Activated T-helper 17 cell treated with anti-CD3 and anti-CD28 coated beads, Interleukin-2, amount 50 U/mL, for 72 hours (primary cell): ENCODE measurements at places on chromosomes 2 and 18.

- H3K4me1 ChIP-seq, result no peaks in the 10 kb centered on the region
- no peak overlapping the region for H3K4me3 ChIP-seq
- no peak for ATAC-seq
Observed at GRCh38 chr2:71611781-71612527, 158.6 kb downstream of the DYSF start.

GRCh38 chr2:194465641-194466040, 1191.4 kb upstream of the SLC39A10 start:
- peak; percentile 42 for ATAC-seq
- H3K36me3 ChIP-seq, result no peaks in the 10 kb centered on the region
- no peak overlapping the region for H3K4me3 ChIP-seq
- no peaks in the 10 kb centered on the region for H3K27me3 ChIP-seq
- H3K4me1 ChIP-seq, result no peaks in the 10 kb centered on the region
- no peak overlapping the region for H3K27ac ChIP-seq

GRCh38 chr2:29014811-29015421, 33.8 kb downstream of the TOGARAM2 start:
- ATAC-seq, result peak; percentile 87
- peak overlapping the region; percentile 83 for H3K4me3 ChIP-seq

DNA sequence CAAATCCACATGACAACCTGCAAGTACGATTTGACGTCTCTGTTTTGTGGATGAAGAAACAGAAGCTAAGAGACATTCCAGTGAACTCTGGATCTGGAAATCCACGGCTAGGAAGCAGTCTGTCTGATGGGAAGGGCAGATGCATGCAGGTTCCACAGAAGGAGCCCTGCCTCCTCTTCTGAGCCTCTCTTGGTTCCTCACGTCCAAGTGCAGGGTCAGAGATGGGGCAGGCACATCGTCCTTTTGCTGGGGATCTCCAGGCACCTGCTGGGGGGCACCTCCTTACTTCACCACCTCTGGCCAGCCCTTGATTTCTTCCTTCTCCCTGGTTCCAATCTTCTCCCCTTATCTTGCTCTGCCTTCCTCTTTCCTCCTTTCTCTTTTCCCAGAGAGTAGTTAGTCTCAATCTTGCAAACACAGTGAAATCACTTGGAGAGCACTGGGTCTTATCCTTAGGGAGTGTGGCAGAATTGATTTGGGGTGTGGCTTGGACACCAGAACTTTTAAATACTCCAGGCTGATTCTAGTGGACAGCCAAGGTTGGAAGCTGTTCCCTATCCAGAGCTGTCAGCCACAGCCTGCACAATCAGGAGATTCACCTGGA, 137.8 kb downstream of the BCL2 start:
- peak overlapping the region; percentile 92 for H3K27ac ChIP-seq
- ATAC-seq, result no peak
- peaks cover 60% of the 10 kb centered on the region for H3K4me1 ChIP-seq
- H3K4me3 ChIP-seq, result peak overlapping the region; percentile 64
- H3K36me3 ChIP-seq, result peaks cover 93% of the 10 kb centered on the region

DNA sequence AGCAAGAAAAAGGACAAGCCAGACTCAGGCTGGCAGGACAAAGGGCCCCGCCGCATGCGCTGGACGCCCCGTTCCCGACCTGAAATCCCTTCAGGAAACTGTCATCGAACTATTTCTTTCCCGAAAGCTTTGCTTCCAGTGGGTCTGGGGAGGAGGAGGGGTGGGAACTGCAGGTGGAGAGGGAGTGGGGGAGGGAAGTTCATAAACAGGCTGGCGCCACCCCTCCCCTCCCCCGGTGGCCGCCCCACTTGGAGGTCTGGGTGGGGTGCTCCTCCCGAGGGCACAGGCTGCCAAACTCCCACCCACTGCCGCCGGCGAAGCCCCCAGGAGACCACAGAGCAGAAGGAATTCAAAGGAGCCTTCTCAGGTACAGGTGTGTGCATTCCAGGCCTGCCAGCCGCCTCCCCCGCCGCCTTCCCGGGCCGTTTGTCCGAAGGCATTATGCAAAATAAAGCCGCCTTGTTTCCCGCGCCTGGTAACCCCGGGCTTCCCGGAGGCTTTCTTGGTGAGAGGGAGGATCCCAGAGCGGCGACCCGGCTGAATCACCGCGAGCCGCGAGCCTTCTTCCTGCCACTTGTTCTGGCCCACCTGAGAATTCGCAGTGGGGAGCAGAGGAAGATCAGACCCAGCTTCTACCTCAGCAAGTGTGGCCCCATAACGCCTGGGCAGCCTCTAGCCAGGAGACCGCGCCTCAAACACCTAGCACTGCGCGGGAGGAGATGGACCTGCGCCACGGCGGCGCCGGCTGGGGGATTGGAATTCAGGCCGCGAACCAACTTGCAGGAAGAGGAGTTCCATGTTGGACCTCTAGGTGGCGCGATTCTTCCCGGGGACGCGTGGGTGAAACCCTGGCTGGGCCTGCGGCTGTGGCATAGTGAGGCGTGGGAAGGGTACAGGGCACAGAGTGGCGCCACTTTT, 101.9 kb downstream of the FOXI3 start:
- no peak overlapping the region for H3K27ac ChIP-seq
- no peaks in the 10 kb centered on the region for H3K36me3 ChIP-seq
- no peaks in the 10 kb centered on the region for H3K4me1 ChIP-seq
- peak; percentile 79 for ATAC-seq
- peak overlapping the region; percentile 64 for H3K4me3 ChIP-seq

- H3K36me3 ChIP-seq, result no peaks in the 10 kb centered on the region
- H3K27ac ChIP-seq, result no peak overlapping the region
- no peak for ATAC-seq
- H3K27me3 ChIP-seq, result peaks cover 9% of the 10 kb centered on the region
Observed at GRCh38 chr2:192148620-192149321, 46.0 kb downstream of the TMEFF2 start.

DNA sequence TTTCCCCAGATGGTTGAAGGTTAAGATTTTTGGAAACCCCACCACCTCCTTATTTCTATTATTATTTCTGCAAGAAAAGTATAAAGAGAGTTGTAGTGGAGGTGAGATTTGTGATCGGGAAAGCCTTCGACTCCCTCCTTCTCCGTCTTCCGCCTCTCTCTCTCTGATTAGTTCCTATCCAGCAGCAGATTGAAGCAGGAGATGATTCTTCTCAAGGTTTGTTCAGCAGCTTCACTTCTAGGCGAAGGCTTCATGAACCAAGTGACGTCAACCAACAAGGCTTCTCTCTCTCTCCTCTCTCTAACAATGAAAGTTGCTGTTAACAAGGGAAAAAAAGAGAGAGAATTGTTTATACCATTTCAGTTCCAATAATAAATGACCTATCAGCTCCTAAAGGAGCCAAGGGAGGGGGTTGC, at the start of gene BAZ2B:
Gene BAZ2B, minus strand, starts transcription at position 263 of the 416 bp plus-strand sequence. CDS start 137,829 bp downstream, outside the sequence.
- H3K27ac ChIP-seq, result peak within 1 kb of the TSS; percentile 87
- peaks cover 5% of the 10 kb centered on the region for H3K27me3 ChIP-seq
- no peaks in the 10 kb centered on the region for H3K36me3 ChIP-seq
- peak within 1 kb of the TSS; percentile 92 for H3K4me3 ChIP-seq
- ATAC-seq, result peak; percentile 39

GRCh38 chr2:25265802-25266201, 75.9 kb downstream of the DNMT3A start:
- no peaks in the 10 kb centered on the region for H3K27me3 ChIP-seq
- no peak overlapping the region for H3K4me3 ChIP-seq
- peaks cover 18% of the 10 kb centered on the region for H3K4me1 ChIP-seq
- H3K27ac ChIP-seq, result no peak overlapping the region
- no peak for ATAC-seq

- H3K27ac ChIP-seq, result no peak overlapping the region
- H3K36me3 ChIP-seq, result no peaks in the 10 kb centered on the region
- no peak for ATAC-seq
Observed at GRCh38 chr18:48565105-48565504, 26.3 kb downstream of the CTIF start.
